ENCODE measurements at places on chromosomes 1 and 21.

- no peak for DNase-seq
Measured at GRCh38 chr1:184069675-184070074, 18.1 kb downstream of the TSEN15 start.

DNA sequence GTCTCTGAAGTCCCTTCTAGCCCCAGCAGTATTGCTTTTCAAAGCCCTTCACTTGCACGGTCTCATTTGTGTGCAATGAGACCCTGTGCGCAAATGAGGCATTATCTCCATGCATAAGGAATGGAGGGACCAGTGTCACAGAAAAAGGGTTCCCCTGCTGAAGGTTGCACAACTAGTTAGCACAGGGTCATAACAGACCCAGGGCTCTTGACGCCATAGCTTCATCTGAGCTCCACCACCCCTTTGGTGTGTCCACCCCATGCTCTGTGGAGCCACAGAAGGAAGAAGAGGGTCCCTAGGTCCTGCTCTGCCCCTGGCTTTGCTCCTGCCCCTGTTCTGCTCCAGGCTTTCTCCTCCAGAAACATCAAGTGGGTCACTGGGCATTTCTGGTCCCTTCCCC is 12.6 kb downstream of the SH2D2A start:
- no peak for DNase-seq

GRCh38 chr1:161350671-161351070 is 17.0 kb downstream of the CFAP126 start:
- DNase-seq = no peak

DNA sequence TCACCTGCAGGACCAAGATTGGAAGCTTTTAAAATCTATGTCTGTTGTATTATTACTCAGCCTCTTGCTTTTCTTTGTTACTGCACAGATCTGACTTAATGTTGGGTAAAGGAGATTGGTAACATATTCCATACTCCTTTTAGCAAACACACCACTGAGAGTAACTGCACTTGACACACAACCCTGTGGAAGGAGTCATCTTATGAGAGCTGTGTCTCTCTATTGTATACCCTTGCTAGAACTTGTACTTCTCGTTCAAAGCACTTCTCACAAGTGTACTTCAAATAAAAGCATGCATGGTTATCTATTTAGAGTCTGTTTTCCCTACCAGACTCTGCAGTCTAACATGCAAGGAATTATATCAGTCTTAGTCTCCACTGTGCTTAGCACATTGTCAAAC is 813.4 kb downstream of the ADGRL2 start:
- DNase-seq = no peak

DNA sequence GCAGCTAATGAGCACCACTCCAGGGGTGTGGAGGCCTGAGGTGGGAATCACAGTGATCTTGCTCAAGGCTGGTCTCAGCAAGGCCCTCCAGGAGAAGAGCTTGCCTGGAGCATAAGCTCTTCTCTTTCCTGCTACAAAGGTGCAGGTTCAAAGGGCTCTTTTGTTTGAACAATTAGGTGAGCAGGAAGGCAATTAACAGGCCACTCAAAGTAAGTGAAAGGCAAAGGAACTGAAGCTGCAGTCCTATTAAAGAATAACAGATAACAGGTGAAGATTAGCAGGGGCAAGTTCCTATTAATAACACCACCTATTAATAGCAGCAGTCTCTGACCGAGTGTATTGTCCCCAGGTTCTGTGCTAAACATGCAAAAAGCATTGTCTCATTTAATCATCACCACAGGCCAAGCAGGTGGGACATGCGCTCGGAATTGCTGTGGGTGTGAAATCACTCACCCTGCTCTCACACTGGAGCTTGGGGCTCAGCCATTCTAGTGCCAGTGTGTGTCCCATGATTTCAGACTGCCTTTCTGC is 113.8 kb downstream of the RHOU start:
- no peak for DNase-seq

DNA sequence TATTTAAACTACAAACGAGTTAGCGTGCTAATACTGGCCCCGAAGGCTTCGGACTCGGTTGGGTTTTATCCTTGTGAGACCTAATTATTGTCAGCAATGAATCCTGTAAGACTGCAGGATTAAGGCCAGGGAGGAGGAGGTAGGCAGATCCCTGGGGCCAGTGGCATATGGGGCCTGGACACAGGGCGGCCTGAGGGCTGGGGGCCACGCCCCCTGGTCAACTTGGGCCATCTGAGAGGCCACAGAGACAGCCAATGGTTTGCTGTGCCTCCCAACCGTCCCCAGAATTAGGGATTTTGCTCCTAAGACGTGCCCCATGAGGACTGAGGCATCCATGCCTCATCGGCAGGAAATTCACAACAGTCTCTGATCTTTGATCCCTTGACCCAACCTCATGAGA is 31.1 kb upstream of the DISP3 start:
- no peak for DNase-seq

DNA sequence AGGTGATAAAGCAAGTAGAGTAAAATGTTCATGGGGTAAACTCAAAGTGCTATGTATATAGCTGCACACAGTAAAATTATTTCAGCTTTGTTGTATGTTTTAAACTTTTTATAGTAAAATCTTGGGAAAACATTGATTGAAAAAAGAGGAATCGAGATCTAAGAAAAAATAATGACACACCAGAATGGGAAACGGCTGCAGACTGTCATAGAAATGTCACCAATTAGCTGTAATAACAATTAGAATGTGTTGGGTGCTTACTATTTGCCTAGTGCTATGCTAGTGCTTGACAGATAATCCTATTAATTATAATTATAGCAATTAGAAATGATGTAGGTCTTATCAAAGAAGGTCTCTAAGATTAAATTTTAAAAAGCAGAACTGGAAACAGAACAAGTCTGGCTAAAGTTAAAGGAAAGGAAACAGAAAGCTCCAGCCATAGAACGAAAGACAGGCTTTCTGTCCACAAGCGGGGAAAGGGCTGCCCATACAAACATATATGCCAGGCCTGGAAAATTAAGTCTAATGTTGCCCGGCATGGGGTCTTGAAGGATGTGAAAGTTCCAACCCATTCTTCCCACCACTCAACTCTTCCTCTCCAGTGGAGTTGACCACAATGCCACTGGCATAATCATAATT is 5.0 kb downstream of the PCNX2 start:
- no peak for DNase-seq

- no peak for DNase-seq
Measured at GRCh38 chr1:10074059-10074851, 41.5 kb downstream of the UBE4B start.

GRCh38 chr1:243345205-243345604 is 89.4 kb downstream of the SDCCAG8 start:
- no peak for DNase-seq

DNA sequence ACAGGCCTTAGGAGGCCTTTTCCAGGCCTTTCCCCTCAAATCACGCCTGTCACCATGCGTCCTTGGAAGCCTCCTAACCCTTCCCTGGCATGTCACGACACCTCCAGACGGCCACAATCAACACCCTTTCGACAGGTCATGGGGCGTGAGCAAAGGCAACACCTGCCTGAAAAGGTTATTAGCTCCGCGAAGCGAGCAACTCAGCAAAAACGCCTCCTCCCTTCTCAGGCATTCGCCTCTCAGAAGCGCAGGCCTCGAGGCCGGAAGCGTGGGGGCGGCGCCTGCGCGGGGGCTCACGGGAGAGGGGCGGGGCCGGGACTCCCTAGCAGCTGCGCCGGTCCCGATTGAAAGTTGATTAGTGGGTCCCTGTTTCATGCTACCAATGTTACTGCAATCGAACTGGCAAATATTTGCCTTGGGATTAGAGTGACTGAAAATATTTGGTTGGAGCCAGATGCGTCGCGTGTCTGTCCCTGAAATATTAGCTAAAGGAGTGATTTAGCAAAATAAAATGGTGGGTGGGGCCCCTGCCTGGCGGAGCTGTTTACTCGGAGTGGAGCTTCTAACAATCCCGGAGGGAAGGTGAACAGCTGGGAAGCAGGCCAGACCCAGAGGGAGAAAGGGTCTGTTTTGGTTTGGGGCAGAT is 44.9 kb downstream of the GFI1 start:
- no peak for DNase-seq

DNA sequence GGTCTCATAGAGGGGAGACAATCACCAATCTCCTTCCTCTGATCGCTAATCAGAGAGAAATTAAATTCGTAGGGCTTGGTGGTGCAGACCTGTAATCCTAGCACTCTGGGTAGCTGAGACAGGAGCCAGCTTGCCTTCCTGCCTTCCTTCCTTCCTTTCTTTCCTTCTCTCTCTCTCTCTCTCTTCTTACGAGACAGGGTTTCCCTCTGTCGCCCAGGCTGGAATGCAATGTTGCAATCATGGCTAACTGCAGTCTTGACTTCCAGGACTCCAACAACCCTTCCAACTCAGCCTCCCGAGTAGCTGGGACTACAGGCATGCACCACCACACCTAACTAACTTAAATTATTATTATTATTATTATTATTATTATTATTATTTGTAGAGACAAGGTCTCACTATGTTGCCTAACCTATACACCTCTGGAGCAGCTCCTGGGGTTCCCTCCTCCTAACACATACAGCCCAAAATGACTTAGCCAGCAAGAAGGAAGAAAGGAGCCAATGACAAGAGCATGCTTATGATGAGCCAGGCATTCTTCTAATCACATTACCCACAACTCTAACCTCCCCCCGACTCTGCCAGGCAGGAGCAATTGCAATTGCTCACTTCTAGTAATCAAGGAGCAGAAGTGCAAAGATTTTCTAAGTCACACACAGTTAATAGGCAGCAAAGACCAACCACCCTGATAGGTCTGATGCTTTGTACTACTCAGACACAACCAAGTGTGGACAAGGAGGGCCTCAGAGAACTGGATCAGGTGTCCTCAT is 105.4 kb upstream of the F3 start:
- no peak for DNase-seq

DNA sequence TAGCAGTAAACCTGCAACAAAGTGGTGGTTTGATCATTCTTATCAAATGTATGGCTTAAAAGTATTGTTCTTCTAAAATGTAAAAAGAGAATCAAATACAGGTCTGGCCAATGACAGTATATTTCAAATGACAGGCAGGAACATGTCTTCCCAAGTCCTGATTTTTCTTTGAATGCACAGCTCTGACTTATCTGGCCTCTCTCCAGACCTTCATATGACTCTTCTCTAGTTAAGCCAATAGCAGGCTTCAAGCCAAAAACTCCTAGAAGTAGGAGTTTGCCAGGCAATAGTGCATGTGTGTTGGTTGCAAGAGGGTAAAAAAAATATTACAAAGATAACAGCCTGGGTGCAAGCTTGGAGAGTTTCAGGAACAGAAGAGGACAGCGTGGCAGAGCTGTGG is 345.5 kb downstream of the SMYD3 start:
- DNase-seq = no peak

GRCh38 chr1:151918156-151918555 is 8.8 kb upstream of the THEM4 start:
- DNase-seq = no peak

Data from NCI-H526 treated with DMSO at 0.1 percent for 48 hours (cell line).